ENCODE measurements at places on chromosomes 6 and 20. TPM values are rescaled to one million over a fixed set of nuclear protein-coding genes. Genes with fewer than 3 reads are reported as not detected.

CCM2L gene
- total RNA-seq = not detected

NOX3 gene
- not detected for total RNA-seq

NKAPL gene
- 1.8 TPM for total RNA-seq

EDN3 gene
- total RNA-seq = not detected

CAGE1 gene
- 0.09 TPM for total RNA-seq

HLA-DQB1 gene
- total RNA-seq = not detected

FRMD1 gene
- total RNA-seq = not detected

TMEM217 gene
- total RNA-seq = 4.0 TPM

COL11A2 gene
- total RNA-seq = 0.14 TPM

CST4 gene
- 0.43 TPM for total RNA-seq

IL17F gene
- not detected for total RNA-seq

MUC22 gene
- not detected for total RNA-seq

PACSIN1 gene
- total RNA-seq = not detected

MUCL3 gene
- total RNA-seq = not detected

ARMC12 gene
- total RNA-seq = 0.28 TPM

FILIP1 gene
- total RNA-seq = 0.14 TPM

BMP2 gene
- 8.8 TPM for total RNA-seq

Measured in smooth muscle cell of bladder (primary cell).